ENCODE measurements at places on chromosomes 12 and 14.

GRCh38 chr14:94001501-94002396 is 4.6 kb downstream of the CCDC197 start:
- DNase-seq, result peak; percentile 76

GRCh38 chr14:39912192-39913100 is 480.2 kb upstream of the FBXO33 start:
- DNase-seq, result no peak

DNA sequence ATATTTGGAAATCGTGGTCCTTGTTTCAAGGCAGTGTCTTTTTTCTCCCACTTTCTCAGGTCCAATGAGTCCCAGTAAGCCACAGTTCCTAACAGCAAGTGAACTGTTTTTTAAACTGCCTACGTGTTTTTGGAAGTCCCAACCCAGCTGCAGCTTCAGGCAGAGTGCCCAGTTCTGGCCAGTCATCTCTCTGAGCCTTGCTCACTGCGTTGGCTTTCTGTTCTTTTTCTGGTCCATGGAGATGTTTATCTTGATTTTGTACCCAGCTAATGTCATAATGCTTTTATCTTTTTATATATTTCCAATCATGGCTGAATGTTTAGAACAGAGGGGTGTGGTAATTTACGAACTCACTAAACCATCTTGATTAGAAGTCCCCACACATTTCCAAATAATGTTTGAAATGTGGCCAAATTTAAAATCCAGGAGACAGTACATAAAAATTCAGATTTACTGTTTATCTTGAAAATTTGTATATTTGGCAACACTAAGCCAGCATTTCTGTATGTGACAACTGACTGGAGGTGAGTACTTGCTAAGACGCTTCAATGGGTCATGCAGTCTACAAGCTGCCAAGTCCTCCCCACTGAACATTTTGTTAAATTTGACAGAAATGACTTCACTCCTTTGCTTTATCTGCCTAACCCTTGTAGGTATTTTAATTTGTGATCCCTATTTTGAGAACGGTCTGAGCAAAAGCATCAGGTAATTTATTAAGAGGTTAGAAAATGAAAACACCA is 46.1 kb upstream of the OTOGL start:
- no peak for DNase-seq

GRCh38 chr12:42873401-42873800 is 283.9 kb upstream of the PRICKLE1 start:
- no peak for DNase-seq

DNA sequence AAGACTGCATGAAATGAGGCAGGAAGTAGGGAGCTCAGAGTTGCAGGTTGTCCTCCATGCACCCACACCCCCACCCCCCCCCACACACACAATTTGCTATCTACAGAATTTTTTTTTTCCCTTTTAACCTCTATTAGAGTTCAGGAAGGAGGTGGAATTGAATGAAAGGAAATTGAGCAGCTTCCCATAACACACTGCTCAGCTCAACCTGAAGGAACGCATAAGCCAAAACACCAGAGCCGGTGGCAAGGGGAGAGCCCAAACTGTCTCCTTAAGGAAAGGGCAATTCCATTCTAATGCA is 74.1 kb downstream of the NUAK1 start:
- no peak for DNase-seq

DNA sequence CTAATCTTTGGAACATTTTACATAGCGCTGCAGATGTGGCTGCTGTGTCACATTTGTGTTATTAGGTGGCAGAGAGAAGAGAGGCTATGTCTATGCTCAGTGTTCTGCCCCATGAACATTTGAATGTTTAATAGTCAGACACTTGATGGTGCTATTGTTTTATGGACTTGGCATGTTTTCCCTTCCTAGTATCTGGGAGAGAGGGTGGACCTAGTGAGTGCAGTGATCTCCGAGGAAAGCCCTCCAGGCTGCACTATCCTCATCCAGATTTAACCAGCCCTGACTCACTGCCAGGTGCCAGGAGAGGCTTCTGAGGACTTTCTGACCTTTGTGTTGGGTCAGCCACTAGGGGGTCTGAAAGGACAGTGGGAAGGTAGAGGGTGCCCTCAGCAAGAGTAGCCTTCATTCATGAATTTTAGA is 24.3 kb downstream of the ZFC3H1 start:
- DNase-seq, result peak; percentile 31

- DNase-seq, result no peak
These were observed 127.3 kb downstream of the NCOR2 start for GRCh38 chr12:124440031-124440626.

DNA sequence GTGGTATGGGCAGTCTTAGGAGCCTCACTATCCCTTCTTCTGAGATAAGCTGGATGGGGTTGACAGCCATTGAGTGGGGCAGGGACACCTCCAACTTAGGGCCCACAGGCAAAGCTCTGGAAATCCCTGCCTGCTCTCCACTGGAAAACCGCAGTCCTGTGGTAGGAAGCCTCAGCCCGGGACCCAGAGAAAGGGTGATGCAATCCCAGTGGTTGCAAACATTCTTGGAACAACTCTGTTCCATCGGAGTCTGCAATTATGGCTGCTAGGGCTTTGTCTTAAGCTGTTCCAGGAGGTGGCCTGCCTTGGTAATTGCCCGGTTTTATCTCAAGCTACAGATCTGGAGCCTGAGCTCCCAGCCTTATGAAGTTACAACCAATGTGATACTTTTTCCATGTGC is 133.4 kb downstream of the DICER1 start:
- DNase-seq, result no peak

- no peak for DNase-seq
These were observed 81.9 kb upstream of the CCND2 start for GRCh38 chr12:4191642-4192041.

DNA sequence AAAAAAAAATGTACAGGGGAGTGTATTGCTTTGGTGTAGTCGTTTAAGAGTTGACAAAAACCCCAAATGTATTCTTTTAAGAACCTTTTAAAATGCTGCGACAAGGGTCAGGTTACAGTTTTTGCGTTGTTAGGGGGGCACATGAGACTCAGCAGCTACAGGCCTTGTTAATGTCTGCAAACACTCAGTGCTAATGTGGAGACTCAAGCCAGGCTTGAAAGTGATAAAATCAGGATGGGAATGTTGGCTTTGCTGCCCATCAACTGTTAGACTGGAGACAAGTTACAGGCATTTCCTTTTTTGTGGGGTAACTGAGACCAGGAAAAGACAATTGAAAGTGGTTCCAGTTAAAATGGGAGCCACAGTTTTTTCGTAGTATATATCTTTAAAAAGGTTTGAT is 84.8 kb downstream of the PRKCH start:
- DNase-seq, result no peak

DNA sequence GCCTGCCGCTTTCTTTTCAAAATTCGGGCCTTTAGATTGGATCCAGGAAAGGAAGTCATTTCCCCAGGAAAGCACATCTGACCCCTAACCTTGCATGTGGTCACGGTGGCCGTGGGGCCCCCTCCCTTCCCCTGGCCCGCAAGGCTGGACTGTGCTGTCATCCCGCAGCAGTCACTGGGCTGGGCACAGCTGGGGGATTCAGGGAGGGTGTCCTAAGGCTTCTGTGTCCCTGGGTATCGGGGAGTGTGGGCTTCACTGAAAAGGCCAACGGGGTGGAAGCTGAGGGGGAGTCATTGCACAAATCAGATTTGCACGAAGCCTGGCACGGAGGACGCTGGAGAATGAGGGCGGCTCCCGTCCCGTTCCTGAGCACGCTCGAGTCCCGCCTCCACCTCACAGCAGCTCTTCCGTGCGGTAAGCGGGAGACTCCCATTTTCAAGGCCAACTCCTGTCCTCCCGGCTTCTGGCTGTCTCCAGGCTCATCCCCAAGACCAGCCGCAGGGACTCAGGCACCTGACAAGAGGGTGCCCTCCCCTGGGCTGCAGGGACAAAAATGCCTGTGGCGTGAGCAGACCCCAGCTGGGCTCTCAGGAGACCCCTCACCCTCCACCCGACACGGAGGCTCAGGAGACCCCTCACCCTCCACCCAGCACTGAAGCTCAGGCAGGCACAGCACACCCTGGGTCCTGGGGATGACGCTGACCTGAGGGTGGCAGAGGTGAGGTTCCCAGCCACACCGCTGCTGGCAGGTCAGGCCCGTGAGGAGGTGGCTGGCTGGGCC is 9.6 kb downstream of the XRCC3 start:
- DNase-seq, result no peak

Data from OCI-LY7 (cell line).